ENCODE measurements at places on chromosomes 13 and 19. TPM values are rescaled to one million over a fixed set of nuclear protein-coding genes. Genes with fewer than 3 reads are reported as not detected.

The TEX26 gene
- not detected for total RNA-seq

The ZNF540 gene
- total RNA-seq = not detected

The SMAD9 gene
- 0.05 TPM for total RNA-seq

The GPR12 gene
- total RNA-seq = not detected

The EXOC3L2 gene
- 1.3 TPM for total RNA-seq

The IFNL1 gene
- total RNA-seq = 0.28 TPM

The ZNF835 gene
- not detected for total RNA-seq

The DIAPH3 gene
- 9.2 TPM for total RNA-seq

The CD177 gene
- total RNA-seq = 0.25 TPM

The THAP8 gene
- 7.1 TPM for total RNA-seq

The LILRB2 gene
- 0.05 TPM for total RNA-seq

The POU2F2 gene
- 0.33 TPM for total RNA-seq

The NOVA2 gene
- total RNA-seq = 0.12 TPM

The JSRP1 gene
- 1.3 TPM for total RNA-seq

The NBEA gene
- 2.1 TPM for total RNA-seq

The TRIM13 gene
- 13.2 TPM for total RNA-seq

The ARHGEF7 gene
- total RNA-seq = 21.6 TPM

The IGFL3 gene
- not detected for total RNA-seq

The ZNF749 gene
- 17.6 TPM for total RNA-seq

The UBL5 gene
- total RNA-seq = 465 TPM

The FAM124A gene
- total RNA-seq = 2.1 TPM

The ZNF546 gene
- 2.0 TPM for total RNA-seq

The SLC8A2 gene
- 0.17 TPM for total RNA-seq

The NUP58 gene
- total RNA-seq = 23.5 TPM

The RHPN2 gene
- total RNA-seq = 59.2 TPM

The ZNF524 gene
- 17.6 TPM for total RNA-seq

The CEACAM18 gene
- total RNA-seq = not detected

The DUS3L gene
- total RNA-seq = 31.5 TPM

The APLP1 gene
- total RNA-seq = 88.7 TPM

The CEACAM20 gene
- not detected for total RNA-seq

The VSTM2B gene
- not detected for total RNA-seq
